RWPE2 (cell line): ENCODE measurements at places on chromosomes 5 and 9.

DNA sequence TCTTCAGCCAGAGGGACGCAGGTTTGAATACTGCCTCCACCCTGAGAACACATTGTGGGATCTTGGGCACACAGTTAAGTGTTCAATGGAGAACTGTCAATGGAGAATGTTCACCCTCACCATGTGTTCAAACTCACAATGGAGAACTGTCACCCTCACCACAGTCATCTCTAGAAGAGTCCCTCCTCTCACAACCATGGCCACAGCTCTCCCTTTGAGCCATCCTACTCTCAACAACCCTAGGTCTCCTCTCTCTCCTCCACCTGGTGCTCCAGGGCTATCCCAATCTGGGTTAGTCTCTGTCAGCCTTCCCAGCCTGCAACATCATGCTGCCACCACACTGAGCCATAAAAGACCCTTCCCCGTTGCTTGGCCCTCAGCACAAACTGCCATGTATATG, 36.3 kb upstream of the HAND1 start:
- no peak for DNase-seq

GRCh38 chr9:81137976-81138568, 551.3 kb downstream of the TLE1 start:
- DNase-seq = no peak

GRCh38 chr5:116159006-116159405, 74.2 kb downstream of the COMMD10 start:
- no peak for DNase-seq

GRCh38 chr5:143176048-143176447, 227.4 kb downstream of the NR3C1 start:
- DNase-seq = no peak

- DNase-seq = no peak
Observed at GRCh38 chr5:92687821-92688722, 892.9 kb downstream of the NR2F1-AS1 start.

GRCh38 chr9:250625-251024, 36.0 kb downstream of the DOCK8 start:
- no peak for DNase-seq

DNA sequence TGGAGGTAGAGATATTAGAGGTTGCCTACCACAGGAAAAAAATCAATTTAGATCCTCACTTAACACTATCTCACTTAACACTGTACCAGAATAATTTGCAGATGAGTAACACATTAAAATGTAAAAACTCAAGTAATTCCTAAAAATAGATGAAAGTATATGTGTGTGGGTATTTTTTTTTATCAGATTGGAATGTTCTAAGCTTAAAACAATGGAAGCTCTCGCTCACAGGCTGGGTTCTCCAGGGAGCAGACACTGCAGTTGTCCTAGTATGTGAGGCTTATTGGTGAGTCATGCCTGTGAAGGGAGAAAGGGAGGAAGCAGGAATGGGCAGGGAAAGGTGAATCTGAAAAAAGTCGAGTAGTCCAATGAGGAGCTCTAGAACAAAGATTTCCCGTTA, 181.3 kb upstream of the ZNF608 start:
- DNase-seq = no peak

DNA sequence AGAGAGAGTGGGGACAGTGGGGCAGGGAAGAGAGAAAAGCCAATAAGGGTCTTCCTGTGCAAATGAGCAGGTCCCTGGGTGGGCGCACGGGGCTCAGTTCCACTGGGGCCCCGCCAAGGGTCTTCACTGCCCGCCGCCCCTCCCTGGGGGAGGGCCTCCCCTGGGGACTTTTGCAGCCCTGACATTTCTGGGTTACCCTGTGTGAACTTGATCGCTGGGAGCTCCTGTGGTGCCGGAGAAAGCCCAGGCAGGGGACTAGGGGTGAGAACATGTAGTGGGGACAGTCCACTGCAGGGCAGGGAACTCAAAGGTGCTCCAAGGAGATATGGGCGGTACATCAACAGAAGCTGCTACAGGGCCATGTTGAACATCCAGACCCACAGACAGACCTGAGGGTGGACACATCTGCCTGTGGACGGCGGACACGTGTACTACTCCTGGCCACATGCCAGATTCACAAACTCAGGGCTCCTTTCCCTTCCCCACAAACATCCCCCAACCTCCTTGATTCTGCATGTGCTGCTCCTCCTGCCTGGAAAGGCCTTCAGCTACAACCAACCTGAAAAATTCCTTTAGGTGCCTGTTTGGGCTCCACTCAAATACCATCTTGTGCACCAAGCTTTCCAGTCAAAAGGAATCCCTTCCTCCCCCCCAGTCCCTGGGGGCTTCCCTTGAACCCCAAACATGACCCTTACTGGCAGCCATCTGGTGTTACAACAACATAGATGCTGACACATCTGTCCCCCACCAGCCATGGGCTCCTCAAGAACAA, 43.0 kb upstream of the NEK6 start:
- peak; percentile 21 for DNase-seq
